Keratinocyte (primary cell): ENCODE measurements at places on chromosomes 3 and 15.

DNA sequence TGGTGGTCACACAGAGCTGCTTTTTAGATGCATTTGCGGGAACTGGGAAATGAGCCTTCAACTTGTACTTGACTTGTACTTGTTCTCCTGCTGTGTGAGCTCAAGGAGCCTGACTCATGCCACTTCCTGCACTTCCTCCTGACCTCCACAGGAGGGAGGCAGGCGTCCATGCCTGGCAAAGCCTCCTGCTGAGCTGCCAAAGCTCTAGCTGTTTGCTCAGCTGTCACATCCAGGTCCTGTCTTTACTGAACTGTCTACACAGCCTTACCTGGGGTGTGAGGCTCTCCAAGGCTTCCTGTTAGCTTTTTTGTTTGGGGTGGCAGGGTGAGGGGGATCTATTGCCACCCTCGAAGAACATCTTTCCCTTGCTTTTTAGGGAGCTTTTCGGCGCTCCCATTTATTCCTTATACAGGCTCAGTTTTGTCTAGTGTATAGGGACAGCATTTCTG, 6.4 kb downstream of the THPO start:
- peak; percentile 60 for DNase-seq

DNA sequence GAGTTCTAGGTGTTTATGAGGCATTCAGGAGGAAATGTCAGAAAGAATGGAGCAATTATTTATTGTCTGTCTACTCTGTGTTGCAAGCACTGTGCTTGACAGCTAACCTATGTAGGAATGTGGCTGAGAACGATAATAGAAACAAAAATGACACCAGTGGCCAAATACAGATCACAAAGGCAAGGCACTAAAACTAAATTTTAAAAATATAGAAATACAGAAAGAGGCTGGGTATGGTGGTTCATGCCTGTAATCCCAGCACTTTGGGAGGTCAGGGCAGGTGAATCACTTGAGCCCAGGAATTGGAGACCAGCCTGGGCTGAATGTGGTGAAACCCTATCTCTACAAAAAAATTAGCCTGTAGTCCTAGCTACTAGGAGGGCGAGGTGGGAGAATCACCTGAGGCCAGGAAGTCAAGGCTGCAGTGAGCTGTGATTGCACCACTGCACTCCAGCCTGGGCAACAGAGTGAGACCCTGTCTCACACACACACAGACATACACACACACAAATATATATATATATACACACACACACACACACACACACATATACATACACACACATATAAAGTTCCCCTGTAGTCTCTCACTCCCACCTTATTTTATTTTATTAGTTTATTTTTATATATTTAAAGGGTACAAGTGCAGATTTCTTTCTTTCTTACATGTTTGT, 6.0 kb downstream of the PRKCI start:
- no peak for DNase-seq

- DNase-seq: no peak
Observed at GRCh38 chr15:86229306-86229705, 149.6 kb downstream of the AGBL1 start.

GRCh38 chr3:151067158-151067557, 18.3 kb upstream of the MED12L start:
- no peak for DNase-seq

DNA sequence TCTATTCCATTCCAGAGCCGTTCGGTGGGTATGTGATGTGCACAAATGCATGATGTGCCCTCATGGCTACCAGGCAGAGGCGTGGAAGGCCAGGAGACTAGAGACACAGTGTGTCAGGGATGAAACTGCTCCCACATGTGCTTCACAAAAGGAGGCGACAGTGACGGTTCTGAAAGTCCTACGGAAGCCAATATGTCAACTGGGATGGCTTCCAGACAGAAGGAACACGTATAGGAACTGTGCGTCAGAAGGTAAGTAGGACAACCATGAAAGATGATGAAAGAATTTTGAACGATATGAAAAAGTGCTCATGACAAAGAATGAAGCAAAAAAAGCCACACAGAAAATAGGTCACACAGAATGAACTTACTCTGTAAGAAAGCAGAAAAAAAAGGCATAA, 34.1 kb downstream of the GLB1 start:
- DNase-seq: no peak

DNA sequence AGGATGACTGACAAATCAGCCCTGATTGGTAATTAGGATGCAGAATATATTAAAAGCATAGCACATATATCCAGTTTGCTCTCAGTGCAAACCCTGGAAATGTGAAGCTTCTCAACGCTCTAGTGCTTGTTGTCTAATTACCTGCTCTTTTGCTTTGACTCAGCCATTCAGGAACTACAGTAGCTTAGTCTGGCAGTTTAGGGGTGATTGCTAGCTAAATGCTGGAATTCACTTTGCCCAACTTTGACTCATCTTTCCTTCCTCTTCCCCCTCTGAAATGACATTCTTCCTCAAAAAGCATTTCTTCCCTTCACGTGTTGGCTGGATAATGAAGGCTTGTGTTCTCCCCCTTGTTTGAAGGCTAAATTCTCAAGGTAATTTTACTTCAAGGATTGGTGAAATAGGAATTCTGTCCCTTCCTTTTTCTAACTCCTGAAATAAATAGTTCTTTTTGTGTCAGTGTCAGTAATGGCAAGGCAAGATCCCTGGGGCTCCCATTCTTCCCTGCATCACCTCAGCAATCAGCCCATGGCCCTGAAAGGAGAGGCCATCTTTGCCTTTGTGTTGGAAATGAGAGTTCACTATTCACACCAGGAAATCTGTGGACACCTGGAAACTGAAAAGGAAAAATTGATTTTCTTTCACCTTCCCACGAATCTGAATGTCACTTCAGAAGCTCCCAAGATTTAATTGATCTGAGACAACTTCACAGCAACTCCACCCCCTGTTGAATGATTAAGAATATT, 103.6 kb downstream of the ECT2 start:
- DNase-seq: no peak

GRCh38 chr3:63037116-63037515, 161.9 kb upstream of the CADPS start:
- no peak for DNase-seq

GRCh38 chr3:76502076-76502475, 537.8 kb upstream of the ROBO2 start:
- no peak for DNase-seq

DNA sequence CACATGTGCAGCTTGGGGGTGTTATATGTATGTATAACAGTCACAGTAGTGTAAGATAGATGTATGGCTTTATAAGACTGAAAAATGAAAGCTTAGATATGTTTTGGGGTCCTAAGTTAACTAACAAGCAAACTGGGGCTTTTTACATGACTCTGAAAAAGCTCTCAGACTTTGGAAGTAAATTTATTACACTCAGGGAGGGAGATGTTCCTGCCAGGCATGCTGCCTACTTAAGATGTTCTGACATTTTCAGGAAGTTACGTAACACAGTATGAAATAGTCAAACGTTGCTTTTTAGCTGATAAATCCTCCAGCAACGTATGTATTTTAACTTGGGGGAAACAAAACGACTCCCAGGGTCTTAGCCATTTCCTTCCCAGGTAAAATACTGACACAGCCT, 1.7 kb upstream of the IFT57 start:
- DNase-seq: no peak

GRCh38 chr3:21259896-21260295, 491.1 kb downstream of the ZNF385D start:
- no peak for DNase-seq

DNA sequence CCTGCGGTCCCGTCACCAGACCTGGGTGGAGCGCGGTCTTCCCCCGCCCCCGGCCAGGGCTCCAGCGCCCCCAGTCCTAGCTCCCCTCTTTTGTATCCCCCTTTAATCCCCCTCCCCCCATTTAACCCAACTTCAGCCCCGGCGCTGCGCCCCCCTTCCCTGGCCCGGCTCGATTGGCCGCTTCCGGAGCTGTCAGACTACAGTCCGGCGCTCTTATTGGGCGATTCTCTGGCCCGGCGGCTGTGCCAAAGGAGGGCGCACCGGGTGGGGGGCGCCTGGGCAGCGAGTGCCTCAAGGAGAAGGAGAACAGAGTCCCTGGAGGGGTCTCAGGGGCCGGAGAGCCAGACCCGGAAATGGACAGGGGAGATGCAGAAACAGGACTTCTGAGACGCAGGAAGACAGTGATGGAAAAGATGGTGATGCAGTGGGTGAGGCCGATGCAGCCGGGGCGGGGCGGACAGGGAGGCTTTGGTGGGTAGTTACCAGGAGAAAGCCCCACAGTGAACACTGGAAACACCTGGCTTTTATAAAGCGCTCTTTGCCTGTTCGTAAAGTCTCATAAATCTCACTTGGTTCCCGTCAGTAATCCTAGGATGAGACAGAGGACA, 1.2 kb upstream of the ADCY5 start:
- no peak for DNase-seq

GRCh38 chr15:51335538-51336410, 2.6 kb downstream of the CYP19A1 start:
- no peak for DNase-seq

- no peak for DNase-seq
Observed at GRCh38 chr15:83379579-83379959, 67.6 kb upstream of the SH3GL3 start.

DNA sequence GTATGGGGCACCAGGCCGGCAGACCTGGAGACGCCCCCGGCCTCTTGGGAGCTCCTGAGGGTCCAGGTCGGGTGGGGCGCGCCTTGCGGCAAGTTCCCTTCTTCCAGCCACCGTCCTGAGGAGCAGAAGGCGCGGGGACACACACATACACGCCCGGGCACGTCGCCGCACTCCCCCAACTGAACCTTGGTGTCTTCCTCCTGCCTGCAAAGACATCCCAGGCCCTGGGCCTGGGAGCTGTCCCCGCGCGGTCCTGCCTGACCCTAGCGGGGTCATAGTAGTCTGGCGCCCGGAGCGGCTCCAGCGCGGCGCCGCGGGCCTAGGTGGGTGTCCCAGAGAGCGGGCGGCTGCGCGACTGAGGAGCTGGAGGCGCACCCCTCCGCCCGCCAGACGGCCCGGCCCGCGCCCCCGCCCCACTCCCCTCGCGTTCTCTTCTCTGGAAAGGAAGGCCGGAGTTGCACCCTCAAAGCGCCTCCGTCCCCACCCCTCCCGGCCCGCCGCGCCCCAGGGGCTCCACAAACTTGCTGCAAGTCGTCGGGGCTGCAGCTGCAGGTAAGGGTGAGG, 185.9 kb upstream of the LINGO1 start:
- no peak for DNase-seq

GRCh38 chr3:154236331-154236730, 88.0 kb downstream of the DHX36 start:
- DNase-seq: no peak

DNA sequence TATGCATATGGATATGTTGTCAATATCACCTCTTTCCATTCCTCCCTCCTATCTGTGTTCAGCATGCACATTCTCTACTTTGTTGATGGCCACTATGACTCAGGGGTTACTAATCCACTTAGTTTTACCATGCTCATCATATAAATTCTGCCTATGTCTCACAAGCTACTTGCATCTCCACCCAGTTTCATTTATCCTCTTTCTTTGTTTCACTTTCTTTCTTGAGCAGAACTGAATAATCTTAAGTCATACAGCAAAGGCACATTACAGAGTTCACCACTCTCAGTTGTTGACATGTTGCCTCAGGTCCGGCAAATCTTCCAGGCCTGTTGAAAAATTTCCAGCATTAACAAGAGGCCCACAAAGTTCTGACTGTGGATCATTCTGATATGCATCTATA, 71.5 kb downstream of the SSR3 start:
- peak; percentile 62 for DNase-seq

DNA sequence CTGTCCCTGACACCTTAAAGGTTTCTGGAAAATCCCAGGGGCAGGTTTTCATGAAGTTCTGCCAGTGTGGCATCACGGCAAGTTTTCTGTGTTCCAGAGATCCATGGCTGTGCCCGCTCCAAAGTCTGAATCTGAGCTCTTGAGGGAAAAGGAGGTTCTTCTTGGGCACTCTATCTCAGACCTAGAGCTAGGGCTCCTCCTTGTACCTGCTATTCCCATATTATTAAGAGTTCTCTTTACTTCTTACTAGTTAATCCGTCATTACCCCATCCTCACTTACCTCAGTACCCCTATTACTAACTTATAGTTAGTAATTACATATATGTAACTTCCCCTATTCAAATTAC, 5.9 kb upstream of the TRA2B start:
- DNase-seq: no peak

- DNase-seq: no peak
Observed at GRCh38 chr3:121794264-121794983, 40.4 kb downstream of the IQCB1 start.

DNA sequence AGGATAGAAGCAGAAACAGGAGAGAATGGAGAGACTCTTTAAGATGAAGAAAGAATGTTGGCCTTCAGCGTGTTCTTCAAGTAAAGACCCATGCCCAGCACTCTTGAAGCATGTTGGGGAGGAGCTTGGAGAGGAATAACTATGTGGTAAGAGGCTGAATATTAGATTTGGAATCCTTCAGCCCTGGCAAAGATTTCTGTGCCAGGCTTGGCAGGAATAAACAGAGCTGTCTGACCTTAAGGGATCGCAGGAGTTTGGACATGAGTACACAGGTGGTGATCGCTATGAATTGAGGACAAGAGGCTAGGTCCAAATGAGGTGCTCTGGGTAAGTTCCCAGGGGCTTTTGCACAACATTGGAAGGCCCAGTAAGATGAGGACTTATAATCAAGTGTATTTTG, 132.6 kb upstream of the TBL1XR1 start:
- no peak for DNase-seq

DNA sequence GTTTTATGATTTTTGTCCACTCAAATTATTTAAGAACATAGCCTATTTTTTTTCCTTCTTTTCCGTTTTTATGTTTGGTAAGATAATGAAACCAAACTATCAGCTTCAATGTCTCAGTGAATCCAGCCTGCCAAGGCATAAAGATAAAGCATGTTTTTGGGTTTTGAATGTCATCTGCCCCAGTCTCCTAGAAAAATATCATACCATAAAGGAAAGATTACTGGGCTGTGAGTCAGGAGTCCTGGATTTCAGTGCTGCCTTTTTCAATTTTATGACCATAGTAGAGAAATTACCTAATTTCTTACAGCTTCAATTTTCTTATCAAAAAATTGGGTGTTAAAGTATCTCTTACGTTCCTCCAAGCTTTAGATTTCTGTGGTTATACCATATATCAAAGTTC, 87.5 kb downstream of the GAP43 start:
- no peak for DNase-seq

DNA sequence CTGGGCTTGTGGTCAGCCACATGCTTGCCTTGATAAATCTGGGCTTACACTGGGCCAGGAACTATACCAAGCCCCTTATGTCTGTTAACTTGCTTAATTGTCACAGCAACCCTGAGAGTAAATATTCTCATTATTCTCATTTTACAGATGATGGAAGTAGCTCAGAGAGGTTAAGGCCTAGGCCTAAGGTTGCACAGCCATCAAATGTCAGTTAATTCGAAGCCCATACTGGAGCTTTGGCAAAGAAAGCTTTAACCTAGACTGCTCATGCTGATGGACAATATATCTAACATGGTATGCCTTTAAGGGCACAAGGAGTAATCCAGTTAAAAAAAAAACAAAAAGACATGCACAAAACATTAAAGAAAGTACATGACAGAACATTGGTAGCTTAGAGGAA, 220.1 kb downstream of the FEZF2 start:
- no peak for DNase-seq
